Stimulated activated CD4-positive, alpha-beta T cell treated with anti-CD3 and anti-CD28 coated beads, Interleukin-1b, Interleukin-23, amount 100 ng/mL, for 1 hour (primary cell): ENCODE measurements at places on chromosomes 1 and 21.

- no peak for DNase-seq
Observed at GRCh38 chr1:179340918-179341317, 24.9 kb upstream of the AXDND1 start.

- peak; percentile 44 for DNase-seq
Observed at GRCh38 chr1:52702886-52703787, 5.0 kb upstream of the COA7 start.

- no peak for DNase-seq
Observed at GRCh38 chr1:166978821-166979220, 3.5 kb upstream of the ILDR2 start.

- DNase-seq = no peak
Observed at GRCh38 chr21:45839274-45839673, 142.3 kb upstream of the COL6A1 start.

- DNase-seq = no peak
Observed at GRCh38 chr1:68081775-68082283, 31.4 kb upstream of the DIRAS3 start.

- no peak for DNase-seq
Observed at GRCh38 chr21:39444421-39445180, 977 bp downstream of the LCA5L start.

GRCh38 chr1:209598227-209598626 lies 14.7 kb downstream of the CAMK1G start:
- DNase-seq = no peak

GRCh38 chr1:43987159-43987902 lies 4.1 kb upstream of the CCDC24 start:
- no peak for DNase-seq
